NCI-H748 treated with DMSO at 0.1 percent for 48 hours (cell line): ENCODE measurements at places on chromosomes 5 and 9.

GRCh38 chr5:116703941-116704340 is 129.3 kb upstream of the SEMA6A start:
- no peak for DNase-seq

- DNase-seq, result peak; percentile 77
These were observed 236.5 kb upstream of the HAPLN1 start for GRCh38 chr5:83957188-83957587.

GRCh38 chr9:115115117-115115880 is 2.7 kb downstream of the TNC start:
- DNase-seq, result no peak

GRCh38 chr9:86116425-86116824 is 17.1 kb upstream of the GOLM1 start:
- DNase-seq, result no peak

- DNase-seq, result no peak
These were observed 6.1 kb downstream of the NSMF start for GRCh38 chr9:137452761-137453642.

DNA sequence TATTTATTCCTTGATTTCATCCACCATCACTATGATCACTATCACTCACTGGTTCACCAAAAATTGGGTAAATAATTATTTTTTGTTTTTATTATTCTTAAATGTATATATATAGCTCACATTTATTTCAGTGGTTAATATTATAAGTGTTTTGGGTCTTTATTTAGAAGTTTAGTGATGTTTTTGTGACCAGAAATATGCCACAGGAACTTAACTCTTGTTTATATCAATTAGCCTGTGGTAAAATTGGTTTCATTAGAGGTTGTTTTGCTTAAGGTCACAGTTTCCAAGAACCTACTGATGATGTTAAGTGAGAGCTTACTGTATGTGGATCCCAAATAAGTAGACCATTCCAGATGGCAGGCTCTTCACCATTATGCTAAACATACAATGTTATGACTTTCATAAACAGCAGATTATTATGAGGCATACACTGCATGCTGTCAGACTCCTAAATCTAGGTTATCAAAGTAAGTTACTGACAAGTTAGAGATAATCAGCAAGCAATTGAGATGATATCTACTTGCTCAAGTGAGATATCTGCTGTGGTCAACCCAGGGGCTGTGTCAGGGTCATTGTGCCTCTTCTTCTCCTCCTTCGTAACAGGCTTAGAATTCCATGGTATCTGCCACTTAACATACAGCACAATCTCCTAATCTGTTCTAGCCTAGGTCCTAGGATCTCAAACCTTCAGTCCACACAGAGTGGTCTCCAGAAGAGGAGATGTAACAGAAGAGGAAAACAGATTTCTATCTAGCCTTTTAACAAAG is 57.6 kb downstream of the NR3C1 start:
- DNase-seq, result no peak

DNA sequence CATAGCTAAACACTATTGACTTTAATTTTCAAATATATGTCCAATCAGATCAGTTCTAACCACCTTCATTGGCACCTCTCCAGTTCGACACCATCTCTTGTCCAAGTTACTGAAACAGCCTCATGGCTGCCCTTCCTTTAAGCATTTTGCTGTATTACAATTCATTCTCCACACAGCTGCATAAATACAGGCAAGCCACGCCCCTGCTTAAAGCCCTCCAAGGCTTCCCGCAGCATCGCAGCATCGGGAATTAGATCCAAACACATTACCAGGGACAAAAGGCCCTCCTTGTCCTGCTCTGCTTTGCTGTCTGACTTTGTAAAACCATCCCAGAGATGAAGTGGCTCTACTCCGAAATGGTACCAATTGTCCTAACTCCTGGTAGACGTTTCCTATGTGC is 75.1 kb upstream of the RAI14 start:
- DNase-seq, result peak; percentile 45

DNA sequence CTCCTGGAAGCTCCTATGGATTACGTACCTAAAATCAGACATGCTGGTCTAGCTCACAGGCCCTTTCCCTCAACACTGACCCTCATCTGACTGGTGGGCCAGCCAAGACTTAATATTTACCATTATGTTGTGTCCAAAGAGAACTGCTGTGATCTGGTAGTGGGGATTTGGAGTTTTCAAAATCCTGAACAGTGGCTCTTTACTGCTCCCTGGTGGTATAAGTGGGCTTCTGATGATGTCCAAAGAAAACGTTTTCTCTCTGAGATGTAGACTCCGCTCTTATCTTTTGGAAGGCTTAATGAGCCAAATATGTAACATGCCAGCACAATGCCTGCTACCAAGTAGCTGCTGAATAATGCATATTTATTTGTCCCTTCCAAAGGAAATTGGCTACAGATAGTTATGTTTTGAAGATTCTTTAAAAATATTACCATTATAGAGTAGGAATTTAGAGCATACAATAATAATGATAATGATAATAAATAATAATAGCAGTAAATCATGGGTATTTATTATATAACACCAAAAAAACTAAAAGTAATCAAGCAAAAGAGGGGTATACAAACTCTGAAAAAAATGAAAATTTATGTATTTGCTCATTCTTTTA is 406.6 kb upstream of the TNC start:
- DNase-seq, result peak; percentile 54

GRCh38 chr5:112686675-112687074 is 51.0 kb upstream of the APC start:
- DNase-seq, result no peak
